ENCODE measurements at places on chromosomes 5 and 9.
A peak's percentile ranks its signal among the peaks of the same experiment; 100 is the strongest.

GRCh38 chr9:77018969-77019235 is 553 bp upstream of the FOXB2 start:
- DNase-seq: no peak

GRCh38 chr9:88583901-88584596 is 49.1 kb downstream of the NXNL2 start:
- no peak for DNase-seq

DNA sequence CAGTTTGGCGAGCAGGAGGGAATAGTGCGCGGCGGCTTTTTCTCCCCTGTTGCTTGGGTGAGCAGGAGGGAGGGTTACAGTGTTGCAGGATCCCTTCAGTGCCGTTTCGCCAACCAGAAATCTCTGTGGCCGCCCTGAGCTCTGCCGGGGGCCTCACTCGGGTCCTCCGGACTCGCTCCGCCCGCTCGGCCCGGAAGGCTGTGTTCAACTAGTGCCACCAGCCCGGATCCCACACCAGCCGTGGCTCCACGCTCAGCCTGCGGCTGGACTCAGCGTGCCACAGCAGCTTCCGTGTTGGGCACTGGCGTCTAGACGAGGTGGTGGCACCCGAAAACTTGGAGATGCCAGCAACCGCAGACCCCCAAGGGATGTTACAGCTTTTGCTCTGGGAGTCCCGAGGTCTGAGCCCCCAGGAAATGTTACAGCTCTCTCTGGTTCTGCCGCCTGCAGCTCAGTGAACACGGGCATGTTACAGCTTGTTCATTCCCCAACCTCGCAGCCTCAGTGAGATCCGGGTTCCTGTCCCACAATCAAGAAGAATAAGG is 16.0 kb upstream of the OR13C9 start:
- DNase-seq: no peak

- DNase-seq: no peak
These were observed 75.8 kb downstream of the INSYN2B start for GRCh38 chr5:169904508-169904907.

DNA sequence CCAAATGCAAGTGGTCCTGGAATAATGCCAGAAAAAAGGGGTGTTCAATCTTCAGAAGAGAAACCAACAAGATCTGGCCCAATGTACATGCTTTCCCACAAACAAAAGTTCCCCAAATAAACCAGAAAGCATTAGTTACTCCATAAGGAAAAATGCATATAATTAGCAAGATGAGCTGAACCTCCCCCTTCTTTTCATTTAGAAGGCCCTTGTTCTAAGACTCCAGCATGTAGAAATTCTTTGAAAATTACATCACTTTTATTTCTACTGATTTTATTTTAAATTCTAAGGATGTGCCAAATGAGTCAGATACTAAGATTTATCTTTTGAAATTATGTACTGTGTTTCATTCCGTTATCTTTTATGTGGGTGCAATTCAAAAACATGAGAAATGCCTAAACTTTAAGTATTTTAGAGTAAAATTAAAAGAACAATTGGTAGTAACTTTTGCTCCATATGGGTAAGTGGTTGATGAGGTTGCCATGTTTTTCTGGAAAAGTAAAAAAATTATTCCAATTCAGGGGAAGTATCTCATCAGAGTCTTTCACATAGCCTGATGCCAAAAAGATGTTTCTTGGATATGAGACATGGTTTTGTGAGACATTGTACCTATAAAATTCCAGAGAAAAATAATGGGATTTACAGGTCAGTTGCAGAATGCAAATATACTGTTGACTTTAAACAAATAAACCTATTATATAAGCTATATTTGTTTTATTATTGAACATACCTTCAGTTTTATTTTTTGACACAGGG is 106.5 kb upstream of the CCDC112 start:
- no peak for DNase-seq

DNA sequence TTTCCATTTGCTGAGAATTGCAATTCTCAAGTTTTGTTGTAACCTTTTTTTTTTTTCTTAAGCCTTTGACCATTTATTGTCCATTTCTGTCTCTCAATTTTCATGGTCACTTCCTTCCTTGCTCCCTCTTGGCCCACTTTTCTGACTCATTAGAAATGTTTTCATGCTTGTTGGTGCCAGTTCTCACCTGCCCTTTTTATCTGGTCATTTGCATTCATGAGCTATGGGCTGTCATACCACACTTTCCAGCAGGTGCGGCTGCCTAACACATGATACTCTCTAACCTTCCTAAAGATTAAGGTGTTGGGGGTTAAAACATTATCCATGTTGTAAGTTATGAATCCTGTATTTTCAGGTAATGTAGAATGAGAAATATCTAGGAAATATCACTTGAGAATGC is 150.5 kb upstream of the TLX3 start:
- DNase-seq: no peak

- no peak for DNase-seq
These were observed 7.0 kb downstream of the UBE2QL1 start for GRCh38 chr5:6455571-6456200.

DNA sequence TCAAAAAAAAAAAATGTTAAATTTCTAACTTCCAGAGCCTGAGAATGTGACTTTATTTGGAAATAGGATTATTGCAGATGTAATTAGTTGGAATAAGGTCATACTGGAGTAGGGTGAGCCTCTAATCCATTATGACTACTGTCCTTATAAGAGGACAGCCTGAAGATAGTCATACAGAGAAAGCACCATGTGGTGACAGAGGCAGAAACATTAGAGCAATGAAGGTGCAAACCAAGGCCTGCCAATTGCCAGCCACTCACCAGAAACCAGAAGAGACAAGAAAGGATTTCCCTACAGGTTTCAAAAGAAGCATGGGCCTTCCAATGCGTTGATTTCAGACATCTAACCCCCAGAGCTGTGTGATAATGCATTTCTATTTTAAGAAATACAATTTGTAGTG is 659.2 kb upstream of the CHD1 start:
- DNase-seq: no peak

GRCh38 chr5:73820326-73820725 is 194.3 kb downstream of the ARHGEF28 start:
- no peak for DNase-seq

DNA sequence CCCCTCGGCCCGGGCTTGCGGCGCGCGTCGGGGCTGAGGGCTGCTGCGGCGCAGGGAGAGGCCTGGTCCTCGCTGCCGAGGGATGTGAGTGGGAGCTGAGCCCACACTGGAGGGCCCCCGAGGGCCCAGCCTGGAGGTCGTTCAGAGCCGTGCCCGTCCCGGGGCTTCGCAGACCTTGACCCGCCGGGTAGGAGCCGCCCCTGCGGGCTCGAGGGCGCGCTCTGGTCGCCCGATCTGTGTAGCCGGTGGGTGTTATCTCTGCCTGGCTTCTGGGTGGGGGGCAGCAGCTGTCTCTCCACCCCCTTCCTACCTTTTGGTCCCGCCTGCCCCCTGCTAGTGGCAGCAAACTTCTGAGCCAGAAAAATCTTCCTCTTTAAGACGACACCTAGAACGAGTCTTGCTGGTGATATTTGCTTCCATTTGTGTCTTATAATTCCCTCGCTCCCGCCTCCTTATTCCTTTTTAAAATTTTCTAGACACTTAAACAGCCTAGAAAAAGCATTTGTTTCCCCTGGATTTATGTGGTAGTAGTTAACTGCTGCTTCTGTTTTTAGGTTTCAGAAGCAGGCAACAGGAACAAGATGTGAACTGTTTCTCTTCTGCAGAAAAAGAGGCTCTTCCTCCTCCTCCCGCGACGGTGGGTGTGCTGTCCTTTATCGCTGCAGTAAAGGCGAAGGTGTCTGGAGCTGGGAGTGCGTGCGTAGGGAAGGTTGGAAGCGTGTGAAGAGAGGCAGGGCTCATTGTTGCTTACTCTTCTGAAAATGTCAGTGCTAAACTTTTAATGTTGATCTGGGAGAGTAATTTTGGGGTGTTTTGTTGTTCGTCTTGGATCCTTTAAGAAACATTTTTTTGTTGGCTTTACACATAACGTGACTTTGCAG is 554 bp downstream of the JAK2 start:
- peak; percentile 32 for DNase-seq

DNA sequence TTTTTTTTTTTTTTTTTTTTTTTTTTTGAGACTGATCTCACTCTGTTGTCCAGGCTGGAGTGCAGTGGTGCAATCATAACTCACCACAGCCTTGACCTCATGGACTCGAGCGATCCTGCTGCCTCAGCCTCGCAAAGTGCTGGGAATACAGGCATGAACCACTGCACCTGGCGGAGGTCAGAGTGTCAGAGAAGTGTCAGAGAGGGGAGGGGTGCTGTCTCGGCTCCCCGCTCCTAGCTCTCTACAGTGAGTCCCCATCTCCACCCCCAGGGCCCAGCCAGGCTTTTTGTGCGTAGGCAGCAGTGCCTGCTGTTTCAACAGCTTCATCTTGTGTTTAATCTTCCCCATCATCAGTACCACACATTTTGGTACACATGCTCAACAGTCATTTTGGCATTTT is 38.3 kb downstream of the SAR1B start:
- no peak for DNase-seq

- no peak for DNase-seq
These were observed 9.2 kb upstream of the ERAP1 start for GRCh38 chr5:96816991-96817390.

GRCh38 chr9:673966-674526 is 167.5 kb upstream of the DMRT1 start:
- no peak for DNase-seq

GRCh38 chr9:137756045-137756744 is 121.4 kb upstream of the CACNA1B start:
- DNase-seq: no peak

GRCh38 chr5:63613442-63613841 is 348.8 kb downstream of the HTR1A start:
- DNase-seq: no peak

- DNase-seq: no peak
These were observed 68.6 kb upstream of the RNF130 start for GRCh38 chr5:180140079-180140554.

- DNase-seq: no peak
These were observed 42.3 kb downstream of the HTR1A start for GRCh38 chr5:63919763-63920478.

- DNase-seq: no peak
These were observed 17.2 kb upstream of the WNK2 start for GRCh38 chr9:93166699-93167098.

GRCh38 chr5:169610606-169611005 is 26.5 kb upstream of the DOCK2 start:
- no peak for DNase-seq

DNA sequence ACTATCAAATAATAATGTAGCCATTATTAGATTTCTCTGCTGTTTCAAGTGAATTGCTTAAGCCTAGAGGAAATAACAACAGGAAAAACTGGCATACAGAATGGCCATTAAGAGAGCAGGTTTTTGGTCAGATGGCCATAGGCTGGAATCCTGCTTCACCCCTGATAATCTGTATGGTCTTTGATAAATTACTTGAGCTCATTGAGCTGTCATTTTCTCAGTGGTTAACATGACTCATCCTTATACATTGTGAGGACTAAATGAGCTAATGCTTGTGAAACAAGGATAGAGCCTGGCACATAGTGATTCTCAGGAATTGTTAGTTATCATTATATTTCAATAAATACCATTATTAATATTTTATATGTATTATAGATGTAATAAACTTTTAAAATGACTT is 516.5 kb downstream of the KIF4B start:
- no peak for DNase-seq

GRCh38 chr9:36913393-36914211 is 120.5 kb downstream of the PAX5 start:
- no peak for DNase-seq

DNA sequence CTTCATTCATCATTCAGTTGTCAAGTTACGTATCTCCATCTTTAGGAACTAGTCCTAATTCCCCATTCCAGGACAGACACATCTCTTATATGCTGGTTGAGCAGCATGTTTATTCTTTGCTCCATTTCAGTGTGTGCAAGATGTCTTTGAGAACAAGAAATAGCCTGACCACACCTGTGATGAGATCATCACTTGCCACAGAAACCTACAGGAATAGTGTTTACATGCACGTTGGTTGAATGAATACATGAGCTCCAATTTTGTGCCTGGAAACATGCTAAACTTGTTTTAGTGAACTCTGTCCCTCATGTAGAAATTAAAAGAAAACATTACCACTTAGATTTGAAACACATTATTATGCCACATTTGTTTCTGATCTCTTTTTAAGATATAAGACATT is 489.1 kb downstream of the CDH18 start:
- DNase-seq: no peak

GRCh38 chr9:129840034-129840433 is 4.8 kb downstream of the USP20 start:
- DNase-seq: no peak

GRCh38 chr5:176447591-176447977 is 601 bp upstream of the FAF2 start:
- DNase-seq: no peak

- no peak for DNase-seq
These were observed 49.8 kb upstream of the OLFM1 start for GRCh38 chr9:135037521-135038250.

Measured in activated CD4-positive, alpha-beta T cell treated with anti-CD3 and anti-CD28 coated beads, Interleukin-2, amount 50 U/mL, for 24 hours (primary cell).